NCI-H187 (cell line): ENCODE measurements at places on chromosomes 2 and 18.
A peak's percentile ranks its signal among the peaks of the same experiment; 100 is the strongest.

DNA sequence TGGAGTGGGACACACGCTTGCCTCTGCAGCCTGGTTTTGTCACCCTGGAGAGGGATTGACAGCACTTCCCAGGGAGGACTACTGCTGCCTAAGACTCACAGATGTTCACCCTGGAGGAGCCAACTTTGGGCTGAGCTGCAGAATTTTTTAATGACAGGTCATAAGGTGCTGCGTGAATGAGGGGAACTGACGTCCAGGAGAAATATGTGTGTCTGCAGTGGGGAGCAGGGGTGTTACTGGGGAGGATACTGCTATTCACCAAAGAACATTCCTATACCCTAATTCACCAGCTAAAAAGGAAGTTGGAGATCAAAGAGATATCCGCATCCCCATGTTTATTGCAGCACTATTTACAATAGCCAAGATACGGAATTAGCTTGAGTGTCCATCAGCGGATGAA lies 144.4 kb downstream of the MGAT5 start:
- no peak for DNase-seq

DNA sequence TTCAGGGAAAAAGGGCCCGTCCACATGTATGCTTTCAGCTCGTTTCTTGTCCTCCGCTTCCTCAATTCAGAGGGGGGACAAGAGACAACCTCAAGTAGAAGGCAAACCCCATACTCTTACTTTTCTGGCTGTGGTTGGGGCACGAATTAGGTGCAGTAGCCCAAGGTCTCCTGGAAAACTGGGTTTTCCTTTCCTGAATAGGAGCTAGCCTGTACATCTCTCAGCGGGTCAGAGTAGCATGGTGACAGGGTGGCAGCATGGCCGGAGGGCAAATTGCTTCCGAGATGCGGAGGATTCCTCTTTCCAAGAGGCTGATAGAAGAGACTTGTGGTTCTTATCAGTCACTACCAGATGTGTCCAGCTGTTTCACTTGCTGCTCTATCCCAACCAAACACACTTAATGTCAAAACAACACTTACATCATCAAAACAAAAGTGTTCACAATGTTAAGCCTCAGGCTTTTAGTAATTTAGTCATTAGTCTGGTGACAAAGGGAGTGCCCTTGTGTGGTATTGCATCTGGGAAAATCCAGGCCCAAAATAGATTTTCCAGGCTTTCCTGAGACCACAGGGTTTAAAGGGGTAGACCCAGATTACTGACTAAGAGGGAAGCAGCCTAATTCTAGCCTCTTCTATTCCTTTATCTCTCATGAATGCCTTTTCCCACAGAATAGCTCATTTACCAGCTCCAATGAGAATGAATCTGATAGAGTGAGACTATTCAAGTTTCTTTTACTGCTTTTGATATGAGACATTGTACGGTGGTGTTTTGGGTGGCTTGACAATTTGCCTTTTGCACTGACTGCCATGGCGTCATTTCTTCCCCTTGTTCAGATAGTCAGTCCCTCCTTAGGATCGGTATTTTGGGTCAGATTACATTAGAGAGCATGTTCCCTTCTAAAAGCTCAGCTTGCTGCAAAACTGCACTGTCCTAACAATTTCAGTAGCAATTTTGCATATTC lies 162.0 kb downstream of the LTBP1 start:
- DNase-seq = no peak

DNA sequence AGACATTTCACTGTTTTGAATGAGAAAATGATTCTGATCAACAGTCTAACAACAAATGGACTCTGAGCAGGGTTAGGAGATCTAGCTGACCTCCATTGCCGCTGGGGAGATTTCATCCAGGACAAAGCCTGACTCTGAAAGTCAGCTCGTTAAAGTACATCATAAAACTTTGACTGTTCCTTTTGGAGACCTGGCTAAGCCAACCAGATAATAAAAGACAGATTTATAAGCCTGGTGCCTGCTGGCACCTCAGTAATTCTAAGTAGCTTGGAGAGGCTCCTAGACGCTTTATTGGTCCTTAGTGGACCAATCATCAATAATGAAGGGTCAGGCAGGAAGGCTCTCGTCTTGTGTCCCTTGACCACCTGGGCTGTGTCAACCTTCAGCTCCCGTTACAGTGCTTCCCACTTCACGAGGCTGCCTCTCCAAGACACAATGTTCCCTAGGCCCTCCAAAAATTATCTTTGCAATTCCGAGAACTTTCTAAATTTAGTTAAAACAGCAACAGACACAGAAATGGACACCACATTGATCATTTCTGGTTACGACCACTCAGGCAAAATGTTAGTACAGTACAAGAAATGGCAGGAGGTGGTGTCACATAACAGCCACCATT lies 47.9 kb upstream of the PMAIP1 start:
- DNase-seq = no peak

DNA sequence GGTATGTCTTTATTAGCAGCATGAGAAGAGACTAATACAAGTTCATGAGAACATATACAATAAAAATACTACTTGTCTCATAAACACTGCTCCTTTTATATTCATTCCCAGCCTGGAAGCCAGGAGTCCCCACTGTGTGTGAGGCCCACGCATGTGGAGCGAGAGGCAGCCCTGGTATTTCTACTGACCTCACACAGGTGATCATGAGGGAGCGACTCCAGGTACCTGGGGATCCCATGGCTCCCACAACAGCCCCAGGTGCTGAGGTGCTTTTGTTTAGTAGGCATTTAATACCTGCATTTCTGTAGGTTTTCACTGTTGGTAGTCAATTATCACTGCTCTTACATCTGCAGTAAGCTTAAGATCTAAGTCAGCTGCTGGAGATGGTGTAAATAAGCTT lies 75.2 kb downstream of the ZNF516 start:
- DNase-seq = no peak

DNA sequence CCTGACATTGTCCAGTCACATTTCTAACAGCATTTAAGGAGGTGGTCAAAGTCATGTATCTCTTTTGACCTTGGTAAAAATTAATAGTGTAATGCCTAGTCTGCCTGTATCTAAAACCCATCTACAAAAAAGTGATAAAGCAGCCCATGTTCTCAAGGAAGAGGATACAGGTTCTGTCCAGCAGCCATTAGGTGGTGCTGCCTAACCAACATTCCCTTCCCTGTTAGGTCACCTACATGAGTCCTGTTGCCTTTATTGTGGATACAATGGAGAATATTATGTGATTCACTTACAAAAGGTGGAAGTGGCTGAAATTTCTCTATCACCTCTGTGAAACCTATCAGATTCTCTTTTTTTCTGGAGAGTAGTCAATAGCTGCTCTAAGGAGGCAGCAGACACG lies 52.5 kb downstream of the AQP4 start:
- no peak for DNase-seq

DNA sequence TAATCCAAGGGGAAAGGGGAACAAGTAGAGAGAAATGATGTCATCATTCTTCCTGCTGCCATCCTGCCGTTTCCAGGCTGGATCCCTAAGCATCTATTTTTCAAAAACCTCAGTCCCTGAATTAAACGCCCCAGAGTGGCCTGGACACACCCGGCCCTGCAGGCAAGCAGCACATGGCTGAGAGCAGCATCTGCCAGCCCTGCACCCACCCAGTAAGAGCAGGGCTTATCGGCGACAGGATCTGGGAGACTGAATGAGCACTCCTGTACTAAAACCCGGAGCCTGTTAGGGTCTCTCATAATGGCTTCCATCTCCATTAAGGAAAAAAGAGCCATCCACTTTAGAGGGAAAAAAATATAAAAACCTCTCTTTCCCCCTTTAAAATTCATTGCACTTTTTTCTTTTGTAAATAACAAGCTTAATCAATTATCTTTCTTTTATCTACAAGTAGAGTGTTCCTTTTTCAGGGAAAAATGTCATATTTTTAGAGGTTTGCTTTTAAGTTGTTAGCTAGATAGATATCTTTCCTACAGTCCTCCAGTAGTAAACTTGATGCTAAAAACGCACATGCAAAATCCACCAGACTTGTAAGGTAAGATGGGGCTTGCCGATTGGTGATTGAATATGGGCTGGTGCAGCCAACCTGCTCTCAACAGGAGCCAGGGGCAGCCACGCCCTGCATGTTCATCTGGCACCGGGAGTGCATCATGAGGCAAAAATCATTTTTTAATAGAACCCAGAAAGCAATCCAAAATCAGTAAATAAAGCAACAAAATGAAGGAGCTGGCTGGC lies 457.8 kb downstream of the EIPR1 start:
- DNase-seq = no peak

GRCh38 chr2:29865512-29865911 lies 55.9 kb downstream of the ALK start:
- DNase-seq = no peak

GRCh38 chr2:237227592-237228280 lies 142.0 kb downstream of the COPS8 start:
- no peak for DNase-seq

GRCh38 chr18:79936641-79937040 lies 14.8 kb downstream of the SLC66A2 start:
- DNase-seq = no peak

DNA sequence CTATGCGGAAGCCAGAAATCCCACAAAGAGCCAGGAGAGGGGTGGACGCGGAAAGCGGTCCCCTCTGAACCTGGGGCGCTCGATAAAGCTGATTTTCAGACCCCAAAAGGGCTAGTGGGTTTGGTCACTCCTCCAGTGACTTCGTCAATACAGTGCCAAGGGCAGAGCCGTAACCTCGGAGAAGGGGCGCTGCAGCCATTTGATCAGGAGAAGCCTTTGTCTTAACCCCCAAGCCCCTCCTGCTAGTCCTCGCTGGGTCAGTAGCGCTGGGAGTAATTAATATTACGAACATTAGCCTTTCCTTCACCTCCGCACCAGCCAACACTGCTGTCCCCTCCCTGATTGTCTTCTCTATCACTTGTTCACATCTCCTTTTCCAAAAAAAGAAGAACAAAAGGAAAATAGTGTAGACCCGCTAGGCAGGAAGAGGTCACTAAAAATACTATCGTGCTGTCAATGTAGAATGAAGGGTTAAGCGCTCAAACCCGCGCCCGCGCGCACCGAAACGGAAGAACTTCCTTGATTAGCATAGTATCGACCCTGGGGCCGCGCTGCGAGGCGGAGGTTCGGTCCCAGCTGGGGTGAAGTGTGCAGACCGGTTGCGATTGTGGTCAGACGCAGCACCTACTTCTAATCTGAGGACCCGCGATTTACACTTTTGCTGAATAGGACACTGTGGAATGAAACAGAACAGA lies 63.2 kb upstream of the MAPRE2 start:
- peak; percentile 3 for DNase-seq

- no peak for DNase-seq
Observed at GRCh38 chr2:197944416-197945096, 140.2 kb downstream of the PLCL1 start.

- DNase-seq = no peak
Observed at GRCh38 chr18:14086458-14087231, 45.6 kb downstream of the ZNF519 start.

- DNase-seq = no peak
Observed at GRCh38 chr18:58539659-58540380, 89.1 kb downstream of the ALPK2 start.

GRCh38 chr2:236720974-236721540 lies 151.4 kb downstream of the ACKR3 start:
- peak; percentile 51 for DNase-seq

DNA sequence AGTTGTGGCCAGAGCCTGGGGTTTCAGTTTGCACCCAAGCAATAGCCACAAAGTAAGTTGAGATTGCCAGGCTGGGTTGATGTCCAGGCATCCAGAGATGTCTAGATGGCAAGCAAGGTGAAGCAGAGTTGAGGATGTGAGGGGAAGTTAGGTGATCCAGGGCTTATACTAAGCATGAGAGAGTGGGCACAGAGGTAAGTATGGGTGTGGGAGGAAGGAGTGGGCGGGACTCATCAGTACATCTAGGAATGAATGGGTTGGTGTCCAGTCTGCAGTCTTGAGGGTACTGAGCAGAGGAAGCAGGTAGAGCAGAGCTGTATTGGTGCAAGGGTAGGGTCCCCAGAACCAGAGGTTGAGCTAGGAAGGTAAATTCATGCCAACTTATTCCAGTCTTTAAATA lies 1.5 kb downstream of the SEMA4F start:
- no peak for DNase-seq

DNA sequence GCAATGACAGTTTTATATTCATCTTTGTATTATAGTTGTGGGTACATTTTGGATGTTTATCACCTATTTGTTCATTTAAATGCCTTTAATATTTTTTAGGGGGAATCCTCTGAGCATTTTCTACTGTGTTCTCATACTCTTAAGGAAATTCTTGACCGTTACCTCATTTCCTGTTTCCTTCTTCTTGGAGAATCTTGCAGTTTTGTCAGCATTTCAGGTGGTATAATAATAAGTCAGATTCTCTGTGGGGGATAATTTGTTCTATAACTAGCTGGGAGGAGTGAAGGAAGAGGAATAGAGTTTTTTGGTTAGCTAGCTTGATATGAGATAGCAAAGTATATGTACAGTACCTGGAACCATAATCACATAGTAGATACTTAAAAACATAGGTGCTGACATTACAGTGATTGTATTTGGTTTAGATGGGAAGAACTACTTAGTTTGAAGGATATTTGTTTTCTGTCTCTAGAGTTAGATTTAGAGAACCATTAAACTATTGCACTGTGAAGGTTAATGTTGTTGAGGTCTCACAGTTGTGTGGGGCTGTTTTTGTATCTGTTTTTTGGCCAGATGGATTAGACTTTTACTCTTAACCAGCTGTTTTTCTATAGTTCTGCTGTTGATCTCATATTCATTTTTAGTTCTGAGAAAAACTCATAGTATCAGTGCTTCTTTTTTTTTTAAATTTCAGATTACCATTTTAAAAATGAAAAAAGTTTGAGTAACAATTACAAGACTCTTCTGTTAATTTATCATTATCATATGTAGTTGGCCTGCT lies 14.2 kb downstream of the MTX2 start:
- DNase-seq = no peak

DNA sequence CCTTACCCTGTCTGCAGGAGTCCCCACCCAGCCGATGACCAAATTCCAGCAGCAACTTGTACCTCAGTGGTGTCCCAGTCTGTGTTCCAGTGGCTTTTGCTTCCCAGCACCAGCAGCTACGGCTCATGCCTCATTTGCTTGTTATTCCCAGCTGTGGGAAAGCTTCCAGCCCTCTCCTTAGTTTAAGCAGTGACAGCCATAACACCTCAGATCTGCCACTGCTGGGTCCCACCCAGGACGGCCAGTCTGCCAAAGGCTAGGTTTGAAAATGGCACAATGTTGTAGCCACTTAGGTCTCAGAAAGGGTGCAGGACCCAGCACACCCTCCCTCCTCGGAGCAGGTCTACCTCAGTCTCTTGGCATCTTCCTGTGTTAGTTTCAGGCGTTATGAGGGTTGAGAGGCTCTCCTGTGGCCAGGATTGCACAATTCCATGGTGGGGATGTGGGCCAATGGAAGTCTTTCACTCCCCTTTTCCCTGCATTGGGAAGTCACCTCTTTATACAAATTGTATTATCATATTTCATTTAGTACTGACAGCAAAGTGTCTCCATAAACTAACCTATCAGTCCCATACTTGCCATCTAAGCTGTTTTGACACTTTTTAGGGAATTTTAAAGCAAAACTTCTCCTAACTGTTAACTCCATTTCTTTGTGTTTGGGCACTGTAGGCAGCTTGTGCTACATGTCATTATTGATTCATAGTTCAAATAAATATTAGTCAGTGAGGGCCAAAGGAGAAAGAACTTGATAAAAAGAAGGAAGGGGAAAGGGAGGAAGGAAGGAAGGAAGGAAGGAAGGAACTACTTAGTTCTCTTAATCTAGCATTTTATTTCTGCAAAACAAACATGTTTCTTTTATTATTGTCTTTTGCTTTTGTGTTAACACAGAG lies 62.9 kb upstream of the FAM110C start:
- no peak for DNase-seq
